Dermis blood vessel endothelial cell (primary cell): ENCODE measurements at places on chromosomes 5 and 9. TPM values are rescaled to one million over a fixed set of nuclear protein-coding genes. Genes with fewer than 3 reads are reported as not detected.

DNA sequence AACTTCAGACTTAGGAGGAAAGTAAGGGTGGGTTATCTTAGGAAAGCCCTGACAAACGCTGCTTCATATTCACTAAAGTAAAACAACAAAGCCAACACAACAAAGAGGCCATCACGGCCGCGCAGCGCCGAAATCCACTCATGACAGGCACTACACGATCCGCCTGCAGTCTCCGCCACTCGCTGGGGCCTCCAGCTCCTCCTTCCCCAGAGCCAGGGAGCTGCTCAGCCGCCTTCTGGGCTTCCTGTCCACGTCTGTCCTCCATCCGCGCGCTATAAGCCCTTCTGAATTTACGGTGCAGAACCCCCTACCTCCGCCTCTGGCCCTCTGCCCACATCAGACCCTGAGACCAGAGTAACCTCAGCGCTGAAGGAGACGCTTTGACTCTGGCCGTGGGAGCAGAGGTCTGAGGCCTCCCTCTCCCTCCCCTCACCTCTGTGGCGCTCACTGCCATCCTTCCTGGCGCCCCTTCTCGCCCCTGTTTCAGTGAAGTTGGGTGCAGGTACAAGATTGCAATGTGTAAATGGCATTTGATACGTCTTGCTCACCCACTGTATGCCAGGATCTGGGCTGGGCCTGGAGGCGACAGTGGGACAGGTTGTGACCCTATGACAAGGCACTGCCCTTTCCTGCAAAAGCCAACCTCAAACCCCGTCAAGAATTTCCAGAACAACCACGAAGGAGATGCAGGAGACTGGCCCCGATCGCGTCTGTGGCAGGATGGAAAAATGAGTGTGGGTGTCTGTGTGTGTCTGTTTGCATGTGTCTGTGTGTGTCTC, 74.9 kb upstream of the PHYKPL start:
- DNase-seq = no peak

DNA sequence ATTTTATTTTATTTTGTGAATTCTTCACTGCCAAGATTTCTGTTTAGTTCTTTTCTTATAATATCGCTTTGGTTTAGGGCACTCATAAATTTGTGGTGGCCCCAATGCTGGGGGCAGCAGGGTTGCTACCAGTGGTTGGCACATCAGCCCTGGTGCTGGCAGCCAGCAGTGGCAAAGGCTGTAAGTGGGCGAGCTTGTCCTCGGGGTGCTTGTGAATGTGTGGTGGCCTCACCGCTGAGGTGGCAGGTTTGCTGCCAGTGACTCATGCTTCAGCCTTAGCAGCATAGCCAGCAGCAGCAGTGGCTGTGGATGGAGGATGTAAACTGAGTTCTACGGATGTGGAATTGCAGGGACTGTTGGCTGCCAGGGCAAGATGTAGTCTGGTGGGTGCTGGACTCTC, 262.9 kb upstream of the DMAC1 start:
- DNase-seq = no peak

DNA sequence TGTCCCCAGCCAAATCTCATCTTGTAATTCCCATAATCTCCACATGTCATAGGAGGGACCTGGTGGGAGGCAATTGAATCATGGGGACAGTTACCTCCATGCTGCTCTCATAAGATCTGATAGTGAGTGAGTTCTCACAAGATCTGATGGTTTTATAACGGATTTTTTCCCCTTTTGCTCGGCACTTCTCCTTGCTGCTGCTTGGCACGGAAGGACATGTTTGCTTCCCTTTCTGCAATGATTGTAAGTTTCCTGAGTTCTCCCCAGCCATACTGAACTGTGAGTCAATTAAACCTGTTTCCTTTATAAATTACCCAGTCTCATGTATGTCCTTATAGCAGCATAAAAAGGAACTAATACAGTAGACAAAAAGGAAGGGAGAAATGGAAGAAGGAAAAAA, 76.7 kb upstream of the CCNG1 start:
- DNase-seq = no peak

ARHGEF37 gene
- total RNA-seq = 13.6 and 16.0 TPM in 2 replicates

TSSK1B gene
- not detected in 2 replicates for total RNA-seq

- peak; percentile 36 for DNase-seq
These were observed 18.6 kb downstream of the CD74 start for GRCh38 chr5:150394131-150394530.

DNA sequence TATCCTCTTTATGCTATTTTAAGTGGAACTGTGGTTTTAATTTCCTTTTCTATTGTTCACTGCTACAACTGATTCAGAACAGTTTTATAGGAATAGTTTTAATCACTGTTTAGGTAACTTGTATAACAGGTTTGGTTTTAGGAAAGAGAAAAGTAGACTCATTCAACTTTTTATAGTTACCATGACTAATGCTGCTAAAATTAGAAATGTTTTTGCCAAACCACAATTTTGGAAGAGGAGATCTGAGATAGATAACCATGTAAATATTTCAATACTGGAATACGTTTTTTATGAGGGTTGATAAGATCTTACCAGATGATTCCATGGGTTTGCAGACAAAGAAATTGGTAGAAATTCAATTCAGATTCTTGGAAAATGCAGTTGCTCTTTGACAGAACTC, 404.6 kb upstream of the ARRDC3 start:
- DNase-seq = no peak

DNA sequence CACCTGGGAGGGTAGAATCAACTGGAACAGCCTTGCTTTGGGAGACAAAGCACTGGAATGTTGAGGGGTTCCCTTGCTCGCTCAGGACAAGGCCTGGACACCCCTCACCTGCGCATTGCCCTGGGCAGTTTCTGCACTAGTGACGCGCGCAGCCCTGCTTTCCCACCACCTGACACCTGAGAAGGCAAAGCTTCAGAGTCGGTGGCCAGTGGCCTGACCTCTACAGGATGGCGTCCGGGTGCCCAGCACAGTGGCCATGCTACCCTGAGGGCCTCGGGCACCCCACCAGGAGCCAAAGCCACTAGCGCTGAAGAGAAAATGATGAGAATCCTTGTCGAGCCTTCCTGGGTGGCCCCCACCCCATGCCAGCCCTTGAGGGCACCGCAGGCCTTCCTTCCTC, 161.3 kb downstream of the OLFM1 start:
- no peak for DNase-seq

CA9 gene
- not detected in 2 replicates for total RNA-seq

GRCh38 chr5:83034036-83034435, 43.2 kb downstream of the TMEM167A start:
- DNase-seq = no peak

- DNase-seq = peak; percentile 70
These were observed 60.5 kb downstream of the SIL1 start for GRCh38 chr5:139137697-139138096.

- DNase-seq = no peak
These were observed 41.3 kb downstream of the ROR2 start for GRCh38 chr9:91908746-91909145.

PCDHB13 gene
- total RNA-seq = 1.4 TPM in 2 replicates

DNA sequence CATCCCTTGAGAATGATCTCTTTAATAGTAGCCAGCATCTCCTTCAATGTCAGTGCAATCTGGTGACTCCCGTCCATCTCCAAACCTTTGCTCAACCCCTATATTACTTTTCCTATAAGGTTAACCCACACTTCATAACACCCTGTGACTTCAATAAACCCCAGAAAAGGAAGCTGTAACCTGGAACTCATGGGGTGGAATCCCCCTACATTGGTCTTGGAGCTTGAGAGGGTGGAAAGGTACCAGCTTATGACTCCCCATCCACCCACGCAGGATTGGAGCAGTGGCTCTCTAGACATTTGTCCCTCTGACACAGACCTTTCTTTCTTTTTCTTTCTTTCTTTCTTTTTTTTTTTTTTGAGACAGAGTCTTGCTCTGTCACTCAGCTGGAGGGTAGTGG, 54.7 kb upstream of the ZFR start:
- DNase-seq = no peak
